ENCODE measurements at places on chromosomes 12 and 14.

DNA sequence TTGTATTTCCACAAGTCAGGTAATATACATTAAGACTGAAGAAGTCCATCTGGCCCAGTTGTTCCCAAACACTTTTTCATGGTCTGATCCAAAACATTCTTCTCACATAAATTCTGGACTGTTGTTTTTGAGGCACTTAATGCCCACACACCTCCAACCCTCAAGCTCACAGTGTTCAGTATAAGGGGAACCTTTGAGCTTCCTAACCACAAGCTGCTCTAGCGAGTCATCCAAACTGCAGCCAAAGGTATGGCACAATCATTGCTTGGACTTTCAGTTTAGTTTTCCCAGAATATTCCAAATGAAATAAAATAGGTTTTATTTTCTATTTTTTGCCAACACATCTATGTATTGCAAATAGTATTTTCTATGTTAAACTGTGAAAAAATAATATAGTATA, 103.0 kb downstream of the PUS7L start:
- no peak for DNase-seq

DNA sequence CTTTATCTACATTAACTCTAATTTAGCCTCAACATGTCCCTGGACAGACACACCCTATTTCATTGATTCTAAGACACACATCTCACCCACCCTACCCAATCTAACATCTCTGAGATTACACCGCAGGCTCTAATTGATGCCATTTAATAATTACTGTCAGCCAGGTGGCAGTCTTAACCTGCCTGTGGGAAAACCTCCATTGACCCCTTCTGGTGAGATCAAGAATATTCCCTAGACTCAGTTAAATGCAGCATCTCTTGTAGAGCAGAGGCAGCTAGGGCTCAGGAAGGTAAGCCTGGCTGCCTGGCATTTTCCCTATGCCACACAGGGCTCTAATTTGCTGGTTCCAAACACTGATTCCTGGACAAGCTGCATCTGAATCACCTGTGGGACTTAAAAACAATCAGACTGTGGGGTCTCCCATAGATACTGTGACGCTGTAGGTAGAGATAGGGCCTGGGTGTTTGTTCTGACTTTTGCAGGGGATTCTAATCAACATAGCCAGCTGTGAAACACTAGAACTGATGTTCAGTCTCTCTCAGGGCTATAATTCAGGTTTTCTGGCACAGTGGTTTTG, 14.3 kb downstream of the MCRS1 start:
- DNase-seq, result no peak

DNA sequence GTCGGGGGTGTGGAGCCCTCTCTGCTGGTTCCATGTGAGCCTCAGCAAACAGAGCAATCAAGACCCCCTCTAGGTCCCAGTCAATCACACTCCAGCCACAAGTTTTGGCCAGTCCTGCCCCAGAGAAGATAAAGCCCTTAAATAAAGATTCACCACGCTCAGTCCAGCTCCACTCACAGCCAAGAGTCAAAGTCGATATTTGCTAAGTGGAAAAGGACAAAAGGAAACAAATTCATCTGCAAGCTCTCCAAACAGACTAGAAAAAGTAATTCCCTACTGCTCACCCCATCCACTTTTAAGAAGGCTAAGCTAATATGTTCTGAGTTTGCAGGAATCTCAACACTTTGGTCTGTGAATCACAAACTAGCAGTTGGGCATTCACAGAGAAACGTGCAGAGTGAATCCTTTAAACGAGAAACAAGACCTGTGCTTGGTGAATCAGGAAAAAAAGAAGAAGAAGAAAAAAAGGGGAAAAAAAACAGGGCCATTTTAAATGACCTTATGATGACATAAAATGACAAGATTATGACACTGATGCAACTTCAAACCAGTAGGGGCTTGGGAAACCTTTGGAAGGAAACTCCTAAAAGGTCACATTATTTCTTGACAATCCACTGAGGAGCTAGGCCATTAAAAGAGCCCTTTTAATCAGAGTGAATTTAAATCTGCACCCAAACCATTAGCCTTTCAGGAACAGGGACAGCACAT, 41.8 kb upstream of the FOXN3 start:
- DNase-seq, result no peak

- no peak for DNase-seq
These were observed 47.4 kb downstream of the STX2 start for GRCh38 chr12:130791629-130792028.

DNA sequence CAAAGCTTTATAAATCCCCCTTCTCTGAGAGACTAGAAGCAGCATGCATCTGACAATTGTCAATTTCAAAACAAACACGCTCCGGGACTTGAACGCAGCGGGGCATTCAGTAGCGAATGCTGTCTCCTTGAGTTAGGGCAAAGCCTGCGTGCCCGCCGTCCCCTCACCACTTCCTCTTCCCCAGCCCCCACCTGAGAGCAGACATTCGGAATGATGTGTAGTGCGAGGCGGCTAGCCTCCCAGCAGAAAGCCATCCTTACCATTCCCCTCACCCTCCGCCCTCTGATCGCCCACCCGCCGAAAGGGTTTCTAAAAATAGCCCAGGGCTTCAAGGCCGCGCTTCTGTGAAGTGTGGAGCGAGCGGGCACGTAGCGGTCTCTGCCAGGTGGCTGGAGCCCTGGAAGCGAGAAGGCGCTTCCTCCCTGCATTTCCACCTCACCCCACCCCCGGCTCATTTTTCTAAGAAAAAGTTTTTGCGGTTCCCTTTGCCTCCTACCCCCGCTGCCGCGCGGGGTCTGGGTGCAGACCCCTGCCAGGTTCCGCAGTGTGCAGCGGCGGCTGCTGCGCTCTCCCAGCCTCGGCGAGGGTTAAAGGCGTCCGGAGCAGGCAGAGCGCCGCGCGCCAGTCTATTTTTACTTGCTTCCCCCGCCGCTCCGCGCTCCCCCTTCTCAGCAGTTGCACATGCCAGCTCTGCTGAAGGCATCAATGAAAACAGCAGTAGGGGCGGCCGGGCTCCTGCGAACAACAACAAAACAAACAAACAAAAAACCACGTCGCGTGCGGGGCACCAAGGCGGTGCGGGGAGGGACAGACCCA, 2.2 kb downstream of the PRMT8 start:
- no peak for DNase-seq

All from HAP-1 (cell line).